ENCODE measurements at places on chromosomes 11 and 22.

DNA sequence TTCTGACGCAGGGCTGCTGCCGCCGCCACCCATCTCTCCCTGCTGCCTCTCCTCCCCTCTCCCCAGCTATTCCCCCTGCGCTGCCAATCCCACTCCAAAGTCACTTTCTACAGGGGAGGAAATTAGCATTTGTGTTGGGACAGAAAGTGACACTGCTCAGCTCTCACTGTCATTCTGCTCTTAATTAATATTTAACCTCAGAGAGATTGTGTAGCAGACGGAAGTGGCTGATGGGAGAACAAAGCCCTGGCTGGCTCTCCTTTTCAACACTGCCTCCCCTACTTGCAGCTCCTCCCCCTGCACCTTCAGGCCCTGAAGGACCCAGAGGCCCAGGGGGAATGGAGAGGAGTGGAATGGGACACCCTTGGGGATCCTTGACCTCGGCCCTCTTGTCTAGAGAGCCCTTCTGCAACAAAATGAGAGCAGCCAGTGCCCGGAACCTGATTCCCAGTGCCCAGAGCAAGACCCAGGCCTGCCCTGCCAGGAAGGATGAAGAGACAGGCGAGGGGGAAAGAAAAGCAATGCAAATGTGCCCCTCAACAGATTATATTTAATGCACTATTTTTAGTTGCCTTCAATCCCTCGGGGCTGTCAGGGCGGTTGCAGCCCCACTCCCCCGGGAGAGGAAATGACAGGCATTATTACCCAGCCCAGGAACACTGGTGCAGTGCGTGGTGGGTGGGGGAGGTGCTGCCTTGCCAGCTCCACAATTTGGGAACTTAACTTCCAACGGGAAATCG is 14.6 kb upstream of the NRGN start:
- DNase-seq: no peak

DNA sequence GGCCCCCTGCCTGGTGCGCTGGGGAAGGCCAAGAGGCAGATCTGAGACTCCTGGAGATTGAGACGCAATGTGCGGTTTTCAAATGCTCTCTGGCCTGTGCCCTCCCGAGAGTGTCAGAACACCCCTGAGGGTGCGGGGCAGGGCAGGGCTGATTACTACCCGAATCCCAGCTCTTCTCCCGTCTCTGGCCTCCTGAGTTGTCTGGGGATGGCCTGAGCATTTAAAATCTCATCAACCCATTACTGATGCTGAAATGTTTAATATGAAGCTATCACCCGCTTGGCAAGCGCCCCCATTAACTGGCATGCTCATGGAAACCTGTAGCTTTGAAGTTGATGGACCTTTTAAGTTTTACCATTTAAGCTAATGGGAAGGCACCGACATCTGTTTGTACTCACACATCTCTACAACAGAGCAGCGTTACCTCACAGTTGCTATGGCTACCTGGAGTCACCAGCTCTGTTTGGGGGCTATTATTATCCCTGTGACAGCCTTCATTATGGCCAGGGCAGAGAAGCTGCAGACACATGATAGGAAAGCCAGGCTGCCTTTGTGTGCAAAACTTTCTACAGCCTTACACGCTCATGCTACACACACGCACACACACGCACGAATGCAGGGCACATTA is 3.6 kb upstream of the MB start:
- DNase-seq: no peak

GRCh38 chr11:78572394-78572793 is 2.3 kb downstream of the NARS2 start:
- no peak for DNase-seq

DNA sequence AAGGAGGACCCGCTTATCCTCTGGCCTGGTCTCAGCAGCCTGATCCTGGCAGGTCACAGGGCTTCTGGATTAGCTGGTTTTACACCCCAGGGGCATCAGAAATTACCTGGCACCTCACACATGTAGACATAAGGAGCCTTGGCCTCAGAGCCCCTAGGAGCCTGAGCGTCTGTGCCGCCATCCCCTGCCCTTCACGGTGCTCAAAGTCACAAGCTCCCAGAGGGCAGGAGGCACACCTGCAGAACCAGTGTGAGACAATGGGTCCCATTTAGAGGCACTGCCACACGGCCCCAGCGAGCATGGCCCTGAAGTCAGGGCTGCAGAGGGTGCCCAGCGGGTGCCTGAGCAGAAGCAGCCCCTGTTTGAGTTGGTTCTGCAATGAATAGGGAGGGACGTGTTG is 3.9 kb downstream of the DGKZ start:
- DNase-seq: no peak
